MM.1S (cell line): ENCODE measurements at places on chromosomes 7 and 10.

GRCh38 chr7:132115758-132116157 is 460.5 kb downstream of the PLXNA4 start:
- H3K36me3 ChIP-seq, result no peaks in the 10 kb centered on the region
- DNase-seq, result no peak
- no peaks in the 10 kb centered on the region for H3K27me3 ChIP-seq
- no peaks in the 10 kb centered on the region for H3K4me1 ChIP-seq

- peak overlapping the region; percentile 1; the same call in 1 of the 2 replicates for H3K27ac ChIP-seq
- H3K4me3 ChIP-seq, result no peak overlapping the region
- H3K4me1 ChIP-seq, result 0 out of 2 replicates have a peak, but pooled peaks cover 14% of the 10 kb centered on the region
- no peaks in the 10 kb centered on the region for H3K27me3 ChIP-seq
- H3K36me3 ChIP-seq, result no peaks in the 10 kb centered on the region
- DNase-seq, result no peak
Observed at GRCh38 chr7:106827626-106828025, 37.5 kb upstream of the PIK3CG start.

DNA sequence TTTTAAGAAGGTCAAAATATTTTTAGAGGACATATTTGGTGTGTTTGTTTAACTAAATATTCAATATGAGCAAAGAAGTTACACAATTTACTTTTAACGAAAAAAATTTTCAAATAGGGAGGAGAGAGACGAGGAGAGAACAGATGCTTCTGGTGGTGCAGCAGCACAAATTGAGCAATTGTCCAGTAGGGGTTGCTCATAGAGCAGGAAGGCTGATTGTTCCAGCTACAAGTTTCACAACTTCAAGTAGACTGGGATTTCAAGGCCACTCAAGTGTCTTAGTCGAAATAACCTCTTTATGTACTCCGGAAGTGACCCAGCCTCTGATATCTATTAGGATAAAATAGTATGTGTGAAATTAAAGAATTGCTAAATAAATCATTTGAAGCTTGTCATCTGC is 197.9 kb downstream of the HDAC9 start:
- no peak overlapping the region for H3K27ac ChIP-seq
- H3K36me3 ChIP-seq, result no peaks in the 10 kb centered on the region

GRCh38 chr7:46604241-46604661 is 683.2 kb upstream of the IGFBP3 start:
- no peaks in the 10 kb centered on the region for H3K36me3 ChIP-seq
- no peaks in the 10 kb centered on the region for H3K27me3 ChIP-seq
- DNase-seq, result no peak

GRCh38 chr10:2856598-2856997 is 210.8 kb upstream of the PFKP start:
- H3K27me3 ChIP-seq, result no peaks in the 10 kb centered on the region
- H3K36me3 ChIP-seq, result no peaks in the 10 kb centered on the region
- H3K27ac ChIP-seq, result no peak overlapping the region
- no peak for DNase-seq

DNA sequence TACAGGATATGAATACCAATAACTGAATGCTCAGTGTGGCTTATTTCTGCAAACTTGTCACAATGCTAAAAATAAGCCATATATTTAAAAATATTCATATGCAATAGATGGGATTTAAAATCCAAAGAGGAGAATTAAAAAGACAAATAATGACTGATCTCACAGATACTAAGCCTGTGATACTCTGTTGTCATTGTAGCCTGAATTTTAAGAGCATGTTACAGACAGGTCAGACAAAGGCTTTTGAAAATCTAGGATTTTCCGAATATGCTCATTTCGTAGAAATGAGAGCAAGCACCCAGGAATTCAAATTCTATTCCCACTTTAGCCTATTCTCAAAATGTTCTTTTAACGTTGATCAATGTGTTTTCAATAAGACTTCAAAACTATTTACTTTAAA is 269.7 kb downstream of the PCDH15 start:
- H3K4me3 ChIP-seq, result no peak overlapping the region
- H3K36me3 ChIP-seq, result no peaks in the 10 kb centered on the region
- H3K4me1 ChIP-seq, result no peaks in the 10 kb centered on the region
- H3K27ac ChIP-seq, result no peak overlapping the region
